ENCODE measurements at places on chromosomes 3 and 15. TPM values are rescaled to one million over a fixed set of nuclear protein-coding genes. Genes with fewer than 3 reads are reported as not detected.

The ZNF80 gene
- not detected for total RNA-seq

The CACNA2D3 gene
- not detected for total RNA-seq

The TXNRD3 gene
- total RNA-seq: 8.8 TPM

The HDC gene
- total RNA-seq: not detected

The TRA2B gene
- total RNA-seq: 146 TPM

The NMB gene
- total RNA-seq: 9.1 TPM
